CD4-positive, alpha-beta T cell treated with Interleukin-10 for 1 hour (primary cell): ENCODE measurements at places on chromosomes 7 and 10.

DNA sequence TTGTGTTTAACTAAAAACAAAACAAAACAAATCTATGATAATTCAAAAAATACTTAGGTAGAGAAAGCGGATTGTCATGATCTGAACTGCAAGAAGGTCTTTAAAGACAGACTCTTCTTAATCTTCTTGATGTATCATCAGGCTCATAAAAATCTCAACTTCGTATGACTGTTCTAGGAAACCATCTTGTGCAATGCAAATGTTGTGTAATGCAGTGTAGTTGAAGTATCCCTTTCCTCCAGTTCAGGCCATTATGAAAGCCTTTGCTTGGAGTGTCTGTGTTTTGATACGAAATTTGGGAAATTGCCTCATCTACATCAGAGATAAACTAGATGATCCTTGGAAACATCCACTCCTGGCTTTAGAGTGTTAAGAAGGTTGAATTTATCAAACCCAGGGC, 30.9 kb downstream of the CDK1 start:
- DNase-seq = no peak

DNA sequence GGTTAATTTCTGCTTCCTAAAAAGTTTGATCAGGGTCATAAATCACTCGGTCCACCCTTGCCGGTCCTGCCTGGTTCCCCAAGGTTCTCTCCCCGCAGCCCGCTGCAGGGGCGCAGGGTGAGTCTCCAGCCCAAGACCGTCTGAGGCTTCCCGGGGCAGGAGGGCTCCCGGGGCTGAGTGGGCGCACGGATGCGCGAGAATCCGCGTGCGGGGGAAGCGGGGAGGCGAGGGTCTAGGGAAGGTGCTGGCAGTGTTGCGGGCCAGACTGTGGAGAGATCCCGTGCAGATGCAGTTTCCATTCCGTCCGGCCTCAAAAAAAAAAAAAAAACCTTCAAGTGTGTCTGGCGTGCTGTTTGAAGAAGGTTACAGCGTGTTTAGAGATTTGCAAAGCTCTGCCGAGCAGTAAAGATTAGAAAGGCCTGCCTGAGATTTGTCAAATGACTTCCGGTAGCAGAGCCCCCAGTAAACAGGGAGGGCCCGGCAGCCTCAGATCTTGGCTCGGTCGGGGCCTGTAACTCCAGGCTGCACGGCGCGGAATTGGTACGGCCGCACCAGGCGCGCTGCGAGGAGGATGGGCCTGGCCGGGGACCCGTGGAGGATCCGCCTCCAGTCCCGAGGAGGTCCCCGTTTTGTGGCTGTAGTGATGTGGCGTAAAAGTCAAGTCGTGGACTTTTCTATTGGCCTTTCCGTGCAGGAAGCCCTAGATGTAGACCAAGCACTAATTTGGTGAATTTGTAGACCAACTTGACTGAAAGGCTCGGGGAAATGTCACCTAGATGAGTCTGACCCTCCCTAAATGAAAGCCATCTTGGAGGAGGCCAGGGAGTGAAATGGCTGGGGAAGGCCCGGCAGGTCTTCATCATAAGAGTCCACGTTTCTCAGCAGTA, 293.2 kb upstream of the NFE2L3 start:
- DNase-seq = no peak

GRCh38 chr10:125370578-125370977, 210.2 kb upstream of the CTBP2 start:
- no peak for DNase-seq

DNA sequence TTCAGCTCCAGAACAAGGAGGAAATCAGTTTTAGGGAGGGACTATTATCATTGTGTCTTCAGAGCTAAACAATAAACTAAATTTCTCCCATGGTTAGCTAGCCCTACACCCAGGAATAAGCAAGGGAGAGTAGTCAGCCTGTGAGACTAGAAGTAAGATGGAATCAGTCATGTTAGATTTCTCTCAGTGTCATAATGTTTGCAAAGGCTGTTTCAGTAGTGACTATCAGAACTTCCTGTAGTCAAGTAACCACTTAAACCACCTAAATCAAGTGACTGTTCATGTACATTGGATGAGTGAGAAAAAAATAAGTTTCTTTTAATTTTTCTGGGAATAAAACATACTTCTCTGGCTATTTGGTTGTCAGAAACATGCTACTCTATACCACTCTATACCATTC, 121.6 kb downstream of the KCND2 start:
- DNase-seq = no peak

- no peak for DNase-seq
Observed at GRCh38 chr10:86167762-86168128, 198.8 kb downstream of the GRID1 start.
